ENCODE measurements at places on chromosomes 5 and 9.

DNA sequence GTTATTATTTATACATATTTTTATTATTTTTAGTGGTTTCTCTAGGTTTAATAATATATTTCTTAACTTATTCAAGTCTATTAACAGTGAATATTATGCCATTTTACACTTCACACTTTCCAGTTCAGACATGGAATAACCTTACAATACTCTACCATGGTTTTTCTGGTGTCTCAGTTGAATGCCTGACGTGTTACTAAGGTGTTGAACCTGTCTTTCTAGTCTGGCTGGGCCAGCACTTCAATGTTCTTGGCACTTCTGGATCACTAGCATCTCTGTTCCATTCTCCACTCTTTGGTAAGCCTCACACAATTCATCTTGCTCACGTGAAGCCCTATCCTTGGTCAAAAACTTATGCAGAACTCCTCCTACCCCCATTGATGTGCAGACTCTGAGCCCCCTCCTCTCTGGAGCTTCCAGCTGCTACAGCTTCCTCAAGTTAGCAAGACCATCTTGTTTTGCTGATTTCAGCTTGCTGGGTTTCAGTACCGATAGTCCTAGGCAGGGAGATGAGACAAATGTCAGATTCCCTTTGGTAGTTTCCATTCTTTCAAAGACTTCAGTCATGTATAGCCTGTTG is 243.1 kb downstream of the FBXO4 start:
- no peak for DNase-seq

GRCh38 chr5:173736923-173737412 is 120.5 kb upstream of the BOD1 start:
- no peak for DNase-seq

DNA sequence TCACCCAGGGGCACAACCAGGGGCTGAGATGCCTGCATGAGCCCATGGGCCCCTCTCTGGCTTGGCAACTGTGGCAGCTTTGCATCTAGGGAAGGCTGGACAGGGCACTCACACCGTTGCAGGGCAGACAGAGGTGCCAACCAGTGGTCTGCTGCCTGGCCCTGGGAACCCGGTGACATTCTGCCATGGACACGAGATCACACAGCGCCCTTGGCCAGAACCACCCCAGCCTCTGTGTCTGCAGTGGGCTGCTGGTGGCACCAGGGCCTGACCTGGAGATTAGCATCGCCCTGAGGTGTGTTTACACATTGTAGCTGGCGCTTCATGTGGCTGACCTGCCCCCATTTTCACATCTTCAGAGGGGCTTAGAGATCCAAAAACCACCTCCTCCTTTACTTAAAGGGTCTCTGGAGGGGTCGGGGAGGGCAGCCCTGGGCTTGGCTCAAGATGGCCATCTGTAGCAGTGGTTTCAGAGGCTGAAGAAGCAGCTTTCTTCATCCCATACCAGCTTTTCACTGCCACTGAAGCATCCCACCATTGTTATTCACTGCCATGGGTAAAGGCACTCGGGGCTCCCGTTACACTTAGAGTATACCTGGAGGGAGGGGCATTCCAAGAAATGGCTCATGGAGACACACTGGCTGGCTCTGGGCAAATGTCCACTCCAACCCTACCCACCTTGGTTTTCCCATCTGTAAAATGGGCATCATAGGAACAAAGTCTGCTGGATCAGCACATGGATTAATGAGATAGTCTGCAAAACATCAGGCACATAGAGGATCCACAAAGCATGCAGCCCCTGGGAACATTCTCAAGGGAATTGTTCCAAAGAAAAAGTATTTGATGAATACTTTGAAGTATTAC is 11.4 kb downstream of the DCANP1 start:
- no peak for DNase-seq

DNA sequence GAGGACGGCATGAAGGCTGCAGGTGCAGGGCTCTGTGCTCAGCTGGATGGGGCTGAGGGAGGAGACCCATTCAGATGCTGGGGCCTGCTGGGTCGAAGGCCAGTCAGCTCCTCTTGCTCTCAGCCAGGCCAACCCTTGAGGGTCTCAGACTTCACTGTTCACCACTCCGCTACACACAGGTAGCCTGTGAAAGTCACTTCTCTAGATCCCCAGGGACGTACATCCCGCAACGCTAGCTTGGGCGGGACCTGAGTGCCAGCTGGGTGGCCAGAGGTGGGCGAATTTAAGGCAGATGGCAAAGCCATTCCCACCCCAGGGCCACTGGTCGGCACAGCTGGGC is 42.2 kb upstream of the FCN1 start:
- DNase-seq = no peak

- DNase-seq = no peak
Observed at GRCh38 chr5:22596404-22596970, 256.7 kb downstream of the CDH12 start.

DNA sequence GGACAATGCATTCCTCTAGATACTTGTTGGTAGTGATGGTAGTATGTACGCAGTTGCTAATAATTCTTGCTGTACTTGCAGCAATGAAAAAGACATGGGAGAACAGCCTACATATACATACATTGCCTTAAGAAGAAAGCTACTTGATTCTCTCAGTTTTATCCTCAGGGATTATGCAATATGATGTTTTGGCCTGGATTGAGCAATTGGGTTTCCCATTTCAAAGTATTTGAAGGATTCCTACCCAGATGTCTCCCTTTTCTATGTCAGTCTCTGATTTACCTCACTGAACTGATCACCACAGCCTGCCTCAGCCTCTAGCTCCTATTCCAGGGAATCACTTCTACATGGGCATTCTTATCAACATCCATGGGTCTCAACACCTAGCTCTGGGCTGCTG is 210.1 kb upstream of the CDH10 start:
- no peak for DNase-seq

- no peak for DNase-seq
Observed at GRCh38 chr9:98610211-98610610, 98.5 kb downstream of the GABBR2 start.

GRCh38 chr5:167653645-167654106 is 637.8 kb upstream of the WWC1 start:
- DNase-seq = no peak

DNA sequence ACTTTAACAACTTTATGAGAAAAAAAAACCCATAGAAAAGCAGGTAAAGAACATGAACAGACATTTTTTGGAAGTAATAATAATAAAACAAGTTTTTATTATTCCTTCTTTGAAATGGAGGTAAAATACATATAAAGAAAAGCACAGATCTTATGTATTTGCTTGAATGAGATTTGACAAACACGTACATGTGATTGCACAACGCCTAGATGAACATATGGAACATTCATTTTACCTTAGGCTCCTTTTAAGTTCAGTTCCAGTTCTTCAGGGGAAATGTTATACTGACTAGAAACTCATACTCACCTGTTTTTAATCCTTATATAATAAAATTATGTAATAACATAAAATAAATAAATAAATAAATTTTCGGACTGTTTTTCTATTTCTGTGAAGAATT is 61.8 kb downstream of the GGTA1 start:
- DNase-seq = no peak

DNA sequence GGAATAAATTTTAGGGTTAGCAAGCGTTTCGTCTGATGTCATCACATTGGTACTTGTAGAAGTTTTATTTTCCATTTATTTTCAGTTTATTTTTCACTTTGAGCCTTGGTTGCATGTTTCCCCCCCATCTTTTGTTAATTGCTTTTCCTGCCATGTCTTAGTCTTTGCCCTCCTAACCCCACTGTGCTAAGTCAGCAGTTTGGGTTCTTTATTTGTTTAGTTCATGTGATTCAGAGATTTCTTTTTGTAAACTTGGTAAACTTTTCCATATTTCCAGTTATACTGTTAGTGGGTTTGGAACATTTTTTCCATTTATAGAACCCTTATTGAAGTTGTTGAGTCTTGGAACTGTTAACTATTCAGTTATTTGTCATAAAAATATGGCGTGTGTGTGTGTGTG is 252.9 kb upstream of the ANKH start:
- DNase-seq = no peak

- no peak for DNase-seq
Observed at GRCh38 chr5:78508186-78508765, 140.3 kb downstream of the LHFPL2 start.

DNA sequence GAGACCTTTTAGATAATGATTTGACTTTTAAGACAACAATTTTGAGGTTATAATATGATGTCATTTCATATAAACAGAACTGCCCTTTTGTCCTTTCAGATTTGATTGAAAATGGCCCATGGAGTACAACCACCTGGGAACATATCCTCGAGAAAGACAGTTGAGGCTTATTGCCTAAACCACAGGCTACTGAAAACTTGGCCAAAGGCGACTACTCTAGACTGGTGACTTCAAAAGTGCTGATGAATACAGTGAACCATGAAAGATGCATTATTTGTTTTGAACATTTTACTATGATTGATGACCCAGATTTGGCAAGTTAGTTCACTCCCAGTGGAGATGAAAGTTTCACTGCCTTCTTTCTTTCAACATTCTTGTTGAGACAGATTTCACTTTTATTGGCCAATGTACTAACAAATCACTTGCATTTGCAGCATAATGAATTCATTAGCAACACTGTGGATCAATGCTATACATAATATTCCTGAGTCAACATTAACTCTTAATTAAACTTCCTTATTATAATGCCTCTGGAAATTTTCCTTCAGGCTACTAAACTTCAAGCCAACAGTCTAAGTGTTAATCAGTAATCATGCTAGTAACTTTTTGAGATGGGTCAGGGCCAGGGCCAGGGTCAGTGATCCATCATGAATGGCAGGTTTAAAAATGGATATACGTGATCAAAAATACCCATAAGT is 480.3 kb downstream of the RAB3C start:
- DNase-seq = no peak

DNA sequence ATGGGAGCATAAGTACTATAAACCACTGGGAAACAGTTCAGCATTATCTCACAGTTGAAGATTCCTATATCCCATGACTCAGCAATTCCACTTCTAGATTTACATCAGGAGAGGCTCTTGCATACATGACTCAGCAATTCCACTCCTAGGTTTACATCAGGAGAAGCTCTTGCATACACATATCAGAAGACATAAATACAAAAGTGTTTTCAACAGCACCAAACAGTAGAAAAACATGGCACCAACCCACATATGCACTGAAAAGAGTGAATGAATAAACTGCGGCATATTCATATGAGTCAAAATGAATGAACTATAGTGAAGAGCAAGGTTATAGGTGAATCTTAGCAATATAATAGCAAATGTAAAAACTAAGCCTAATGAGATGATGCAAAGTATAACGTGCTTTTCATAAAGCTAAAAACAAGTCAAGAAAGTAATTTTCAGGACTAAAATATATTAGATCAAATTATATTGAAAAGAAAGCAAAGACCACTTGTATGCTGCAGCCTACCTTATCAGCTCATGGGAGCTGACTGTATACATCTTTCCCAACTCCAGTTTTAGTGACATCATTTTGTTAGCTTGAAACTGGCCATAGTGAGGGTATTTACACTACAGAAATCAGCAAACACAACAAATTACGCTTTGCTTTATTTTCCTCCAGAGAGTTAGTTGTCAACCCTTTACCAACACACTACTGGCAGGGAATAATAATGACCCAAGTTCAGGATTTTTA is 95.8 kb downstream of the ANKRD18B start:
- DNase-seq = no peak

- no peak for DNase-seq
Observed at GRCh38 chr5:178941361-178941760, 363 bp downstream of the ZNF454 start.

DNA sequence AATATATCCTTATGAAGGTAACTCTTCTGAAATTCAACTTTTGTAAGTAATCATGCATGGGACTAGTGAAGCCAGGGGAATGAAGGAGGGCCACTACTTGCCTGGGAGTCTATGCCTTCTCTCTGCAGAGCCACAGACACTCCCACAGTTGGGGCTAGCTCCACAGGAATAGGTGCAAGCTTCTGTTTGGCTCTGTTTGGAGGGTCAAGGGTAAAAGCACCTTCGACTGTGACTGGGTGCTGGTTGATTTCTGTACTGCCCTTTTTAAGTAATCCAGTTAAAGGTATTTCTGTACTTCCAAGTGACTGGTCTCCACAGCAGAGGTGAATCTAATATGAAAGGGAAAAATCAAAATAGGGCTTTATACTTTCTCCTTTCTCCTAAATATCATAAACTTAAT is 32.2 kb downstream of the CEP120 start:
- no peak for DNase-seq

GRCh38 chr9:88435336-88435735 is 47.1 kb downstream of the SPIN1 start:
- DNase-seq = no peak

DNA sequence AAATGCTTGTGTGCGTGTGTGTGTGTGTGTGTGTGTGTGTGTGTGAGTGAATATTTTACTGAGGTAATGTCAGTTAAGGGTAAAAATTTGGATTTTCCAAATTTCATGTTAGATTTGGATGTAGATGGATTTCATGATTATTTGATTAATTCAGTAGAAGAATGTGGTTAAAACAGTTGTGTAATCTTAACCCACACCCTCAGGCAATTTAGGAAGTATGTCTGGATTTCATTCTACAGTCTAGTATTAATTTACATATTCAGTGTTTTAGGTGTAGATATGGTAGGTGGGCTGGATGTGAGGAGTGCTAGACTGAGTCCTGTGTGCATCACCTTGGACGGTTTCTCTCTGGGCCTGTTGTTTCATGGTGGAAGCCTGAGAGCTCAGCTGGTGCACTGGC is 99.1 kb upstream of the CKMT2 start:
- DNase-seq = no peak

DNA sequence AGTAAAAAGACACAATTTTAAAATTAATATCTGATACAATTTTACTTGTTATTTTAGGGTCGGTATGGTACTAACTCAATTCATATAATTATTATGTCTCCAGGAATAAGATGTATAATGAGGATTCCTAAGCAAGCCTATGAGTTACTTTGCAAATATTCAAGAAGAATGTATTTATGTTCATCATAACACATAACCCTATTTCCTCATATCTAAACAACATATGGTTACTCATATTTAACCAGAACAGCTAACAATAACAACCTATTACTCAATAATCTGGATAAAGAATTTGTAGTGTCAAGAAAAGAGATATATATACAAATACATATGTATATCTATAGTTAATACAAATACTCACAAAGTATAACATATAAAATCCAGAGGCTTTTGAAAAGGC is 285.9 kb downstream of the ARL15 start:
- DNase-seq = no peak

DNA sequence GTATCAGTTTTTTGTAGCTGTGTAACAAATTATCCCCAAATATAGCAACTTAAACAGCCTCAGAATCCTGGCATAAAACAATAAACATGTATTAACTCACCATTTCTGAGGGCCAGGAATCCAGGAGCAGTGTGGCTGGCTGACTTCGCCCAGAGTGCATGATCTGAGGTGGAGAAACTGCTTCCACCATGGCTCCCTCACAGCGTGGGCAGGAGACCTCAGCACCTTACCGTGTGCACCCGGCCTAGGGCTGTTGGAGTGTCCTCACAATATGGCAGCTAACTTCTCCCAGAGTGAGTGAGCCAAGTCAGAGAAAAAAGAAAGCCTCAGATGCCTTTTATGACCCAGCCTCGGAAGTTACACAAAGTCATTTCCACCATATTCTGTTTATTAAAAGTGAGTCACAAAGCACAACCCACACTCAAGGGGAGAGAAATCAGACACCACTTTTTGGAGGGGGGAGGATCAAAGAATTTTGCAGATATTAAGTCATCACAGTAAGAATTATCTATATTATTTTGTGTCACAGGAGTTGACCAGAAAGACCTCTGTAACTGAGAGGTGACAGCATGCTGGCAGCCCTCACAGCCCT is 59.6 kb downstream of the TSTD2 start:
- no peak for DNase-seq

GRCh38 chr5:73459366-73459765 is 10.8 kb upstream of the FOXD1 start:
- DNase-seq = no peak

GRCh38 chr9:37415011-37415719 is 7.3 kb upstream of the GRHPR start:
- peak; percentile 70 for DNase-seq

- no peak for DNase-seq
Observed at GRCh38 chr9:22454016-22454415, 7.4 kb downstream of the DMRTA1 start.
